Peyer's patch (tissue), 4 donors: ENCODE measurements at places on chromosomes 5 and 9. TPM values are rescaled to one million over a fixed set of nuclear protein-coding genes. Genes with fewer than 3 reads are reported as not detected.

The GFI1B gene
- 2.4 TPM for total RNA-seq

The FGF10 gene
- total RNA-seq = 5.0 TPM

The IL3 gene
- not detected for total RNA-seq

The DEPDC1B gene
- total RNA-seq = 10.5 TPM

The CNTNAP3 gene
- 2.5 TPM for total RNA-seq

- H3K4me3 ChIP-seq = no peak overlapping the region
- peaks cover 3% of the 10 kb centered on the region for H3K4me1 ChIP-seq
- no peaks in the 10 kb centered on the region for H3K36me3 ChIP-seq
- no peaks in the 10 kb centered on the region for H3K27me3 ChIP-seq
- no peak overlapping the region for H3K27ac ChIP-seq
- no peak for DNase-seq
Measured at GRCh38 chr5:68435611-68436010, 220.1 kb downstream of the PIK3R1 start.

GRCh38 chr9:32701321-32702022 is 66.0 kb upstream of the TAF1L start:
- no peak overlapping the region for H3K27ac ChIP-seq
- no peaks in the 10 kb centered on the region for H3K36me3 ChIP-seq
- no peaks in the 10 kb centered on the region for H3K27me3 ChIP-seq
- H3K4me1 ChIP-seq = no peaks in the 10 kb centered on the region
- H3K4me3 ChIP-seq = no peak overlapping the region

DNA sequence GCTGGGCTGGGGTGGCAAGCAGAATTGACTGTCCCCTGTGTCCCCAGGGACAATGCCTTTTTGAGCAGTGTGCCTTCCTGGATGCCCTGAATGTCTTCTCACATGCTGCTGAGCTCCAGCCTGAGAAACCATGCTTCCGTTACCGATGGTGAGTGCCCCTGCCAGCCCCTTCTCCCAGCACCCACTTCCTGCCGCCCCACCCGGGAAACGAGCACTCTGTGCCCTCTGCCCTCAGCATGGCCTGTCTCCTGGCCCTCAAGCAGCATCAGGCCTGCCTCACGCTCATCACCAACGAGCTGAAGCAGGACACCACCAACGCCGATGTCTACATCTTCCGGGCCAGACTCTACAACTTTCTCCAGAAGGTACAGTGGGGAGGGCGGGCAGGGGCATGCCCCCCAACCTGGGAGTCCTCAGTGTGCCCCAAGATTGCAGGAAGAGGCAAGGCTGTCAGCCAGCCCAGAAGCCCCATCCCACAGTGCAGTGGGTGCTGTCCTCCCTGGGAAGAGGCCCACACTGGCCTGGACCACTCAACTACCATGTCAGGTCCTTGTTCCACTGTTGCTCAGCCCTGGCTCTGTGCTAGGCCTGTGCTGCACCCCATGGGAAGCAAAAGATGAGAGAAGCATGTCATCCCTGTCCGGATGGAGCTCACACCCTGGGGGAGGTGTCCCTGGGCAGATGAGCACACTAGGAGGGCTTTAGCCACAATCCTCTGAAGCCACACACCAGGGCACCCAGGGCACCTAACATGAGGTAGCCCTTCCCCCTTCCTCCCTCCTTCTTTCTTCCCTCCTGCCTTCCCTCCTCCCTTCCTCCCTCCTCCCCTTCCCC is 4.4 kb downstream of the TTC16 start:
- H3K4me3 ChIP-seq = no peak overlapping the region
- no peak for DNase-seq
- H3K36me3 ChIP-seq = no peaks in the 10 kb centered on the region
- no peak overlapping the region for H3K27ac ChIP-seq
- H3K27me3 ChIP-seq = no peaks in the 10 kb centered on the region

- no peak for DNase-seq
- no peak overlapping the region for H3K27ac ChIP-seq
- no peak overlapping the region for H3K4me3 ChIP-seq
- no peaks in the 10 kb centered on the region for H3K4me1 ChIP-seq
- H3K27me3 ChIP-seq = no peaks in the 10 kb centered on the region
Measured at GRCh38 chr5:159469496-159470372, 139.4 kb upstream of the IL12B start.

DNA sequence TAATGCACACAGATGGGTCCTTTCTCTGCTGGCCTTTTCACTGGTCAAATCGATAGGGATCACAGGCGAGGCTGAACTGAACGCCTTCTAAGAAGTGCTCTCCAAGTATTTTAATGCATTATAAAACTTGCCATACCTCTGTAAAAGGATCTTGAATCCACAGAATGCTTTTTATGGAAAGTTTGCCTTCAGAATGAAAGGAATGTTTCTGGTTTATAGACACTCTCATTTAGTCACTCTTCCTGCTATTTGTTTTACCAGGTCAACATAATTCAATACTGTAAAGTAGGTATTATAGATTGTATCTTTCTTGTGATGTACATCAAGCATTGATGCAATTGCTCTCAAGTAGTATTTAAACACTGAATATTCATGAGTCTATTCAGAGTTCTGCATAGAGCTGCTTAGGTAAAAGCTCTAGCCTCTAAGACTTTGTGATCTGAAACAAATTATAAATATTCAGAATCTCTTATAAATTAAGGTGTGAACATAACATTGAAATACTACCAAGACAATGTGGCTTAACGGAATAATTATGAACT is 308.4 kb downstream of the ISL1 start:
- no peaks in the 10 kb centered on the region for H3K27me3 ChIP-seq
- no peak for DNase-seq
- H3K4me1 ChIP-seq = no peaks in the 10 kb centered on the region
- H3K36me3 ChIP-seq = no peaks in the 10 kb centered on the region
- no peak overlapping the region for H3K4me3 ChIP-seq

GRCh38 chr9:93190656-93191353 is 6.9 kb downstream of the WNK2 start:
- no peak overlapping the region for H3K4me3 ChIP-seq
- no peak overlapping the region for H3K27ac ChIP-seq
- DNase-seq = no peak
- no peaks in the 10 kb centered on the region for H3K36me3 ChIP-seq

DNA sequence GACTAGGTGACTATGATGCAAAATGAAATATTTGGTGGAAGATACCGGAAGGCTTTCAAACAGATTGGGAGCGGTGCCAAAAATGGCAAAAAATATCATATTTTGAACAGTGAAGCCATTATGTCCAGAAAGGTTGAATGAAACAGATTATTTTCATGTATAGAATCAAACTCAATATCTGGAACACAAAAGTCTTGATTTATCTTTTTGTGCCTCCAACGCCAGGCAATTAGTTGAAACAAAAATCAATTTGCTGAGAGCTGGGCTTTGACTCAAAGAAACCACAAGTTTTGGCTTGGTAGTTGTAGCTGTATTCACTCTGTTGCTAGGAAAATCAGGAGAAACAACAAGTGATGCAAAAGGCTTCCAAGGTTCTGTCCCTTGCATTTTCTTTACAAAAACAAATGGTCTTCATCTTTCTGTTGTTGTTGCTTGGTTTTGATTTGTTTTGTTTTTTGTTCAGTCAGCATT is 421.7 kb upstream of the TYRP1 start:
- DNase-seq = no peak
- no peaks in the 10 kb centered on the region for H3K27me3 ChIP-seq
- no peaks in the 10 kb centered on the region for H3K36me3 ChIP-seq
- no peaks in the 10 kb centered on the region for H3K4me1 ChIP-seq
- no peak overlapping the region for H3K4me3 ChIP-seq

GRCh38 chr9:6793203-6793602 is 35.4 kb downstream of the KDM4C start:
- no peaks in the 10 kb centered on the region for H3K27me3 ChIP-seq
- no peak for DNase-seq
- H3K36me3 ChIP-seq = peaks cover 28% of the 10 kb centered on the region
- H3K27ac ChIP-seq = no peak overlapping the region
